ENCODE measurements at places on chromosomes 16 and 17.

- DNase-seq: no peak
Measured at GRCh38 chr17:7004398-7005253, 7.8 kb upstream of the RNASEK start.

DNA sequence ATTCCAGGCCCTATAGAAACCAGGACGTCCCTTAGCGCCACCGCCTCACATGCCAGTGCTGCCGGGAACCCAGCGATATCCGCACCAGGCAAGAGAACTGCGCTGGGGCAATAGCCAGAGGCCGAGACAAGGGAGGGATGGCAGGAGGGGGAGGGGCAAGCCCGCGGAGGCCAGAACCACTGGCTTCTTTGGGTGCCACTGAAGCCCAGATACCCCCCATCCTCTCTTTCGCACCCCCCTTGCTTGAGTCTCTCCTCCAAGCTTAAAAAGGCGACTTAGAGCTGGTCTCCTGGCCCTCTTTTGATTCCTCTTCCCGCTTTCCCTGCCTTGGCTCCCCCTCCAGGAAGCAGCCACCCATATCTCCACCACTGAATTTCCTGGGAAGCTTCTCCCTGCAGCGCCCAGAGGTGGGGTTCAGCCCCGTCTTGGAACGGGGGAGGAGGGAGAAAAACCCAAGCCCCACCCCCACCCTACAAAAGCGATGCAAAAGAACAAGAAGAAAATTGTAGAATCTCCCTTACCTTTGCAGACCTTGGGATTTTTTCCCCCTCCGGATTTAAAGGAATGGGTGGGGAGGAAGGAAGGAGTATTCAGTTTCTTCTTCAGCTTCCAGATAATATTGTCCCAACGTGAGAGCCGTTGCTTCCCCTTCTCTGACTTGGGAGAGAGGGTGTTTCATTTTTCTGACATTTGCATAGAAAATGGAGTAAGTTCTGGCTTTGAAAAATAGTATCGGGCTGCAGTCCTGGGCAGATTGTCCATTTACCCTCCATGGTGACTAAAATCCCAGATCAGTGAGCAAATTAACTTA is 622 bp downstream of the HOXB6 start:
- no peak for DNase-seq

- no peak for DNase-seq
Measured at GRCh38 chr16:72517154-72517553, 345.2 kb upstream of the PMFBP1 start.

DNA sequence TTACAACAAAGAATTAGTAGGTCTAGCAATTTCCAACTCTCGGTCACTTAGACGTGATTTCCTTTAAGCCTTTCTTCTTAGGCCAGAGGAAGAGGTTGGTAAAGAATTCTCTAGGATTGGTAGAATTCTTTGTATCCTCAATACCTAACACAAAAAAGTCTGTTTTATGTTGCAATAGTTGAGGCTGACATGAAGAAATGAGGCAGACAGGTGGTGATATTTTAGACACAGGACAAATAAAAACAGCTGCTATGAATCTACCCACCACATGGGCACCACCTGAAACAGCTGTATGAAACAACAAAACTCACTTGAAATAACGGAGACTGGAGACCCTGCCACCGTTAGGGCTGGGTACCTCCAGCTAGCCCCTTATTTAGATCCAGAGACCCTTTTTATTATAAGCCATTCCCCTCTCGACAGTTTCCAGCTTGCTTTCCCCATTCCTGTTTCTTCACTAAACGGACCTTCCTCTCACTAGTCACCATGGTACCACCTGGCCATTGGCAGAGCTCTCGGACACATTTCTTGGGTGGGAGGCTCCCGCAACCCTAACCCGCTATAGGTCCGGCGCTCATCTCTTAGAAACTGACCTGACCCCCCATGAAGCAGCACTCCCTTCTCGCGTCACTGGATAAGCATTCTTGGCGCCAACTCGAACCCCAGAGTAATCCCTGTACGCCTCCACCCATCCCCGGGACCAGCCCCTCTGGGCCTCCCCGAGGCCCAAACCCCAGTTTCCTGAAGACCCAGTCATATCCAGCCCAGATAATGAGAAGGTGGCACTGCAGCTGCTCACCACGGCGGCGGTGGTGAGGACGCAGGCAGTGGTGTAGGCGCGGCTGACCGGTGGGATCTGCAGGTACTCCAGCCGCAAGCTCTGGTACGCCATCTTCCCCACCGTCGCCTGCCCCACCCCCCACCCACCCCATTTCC is at the start of gene DERL2:
TSS of gene DERL2 (minus strand) at position 909 of the 936 bp plus-strand sequence. CDS start at position 892, 17 bp downstream.
- DNase-seq: no peak

- DNase-seq: no peak
Measured at GRCh38 chr16:84594725-84595038, 23.2 kb downstream of the COTL1 start.

DNA sequence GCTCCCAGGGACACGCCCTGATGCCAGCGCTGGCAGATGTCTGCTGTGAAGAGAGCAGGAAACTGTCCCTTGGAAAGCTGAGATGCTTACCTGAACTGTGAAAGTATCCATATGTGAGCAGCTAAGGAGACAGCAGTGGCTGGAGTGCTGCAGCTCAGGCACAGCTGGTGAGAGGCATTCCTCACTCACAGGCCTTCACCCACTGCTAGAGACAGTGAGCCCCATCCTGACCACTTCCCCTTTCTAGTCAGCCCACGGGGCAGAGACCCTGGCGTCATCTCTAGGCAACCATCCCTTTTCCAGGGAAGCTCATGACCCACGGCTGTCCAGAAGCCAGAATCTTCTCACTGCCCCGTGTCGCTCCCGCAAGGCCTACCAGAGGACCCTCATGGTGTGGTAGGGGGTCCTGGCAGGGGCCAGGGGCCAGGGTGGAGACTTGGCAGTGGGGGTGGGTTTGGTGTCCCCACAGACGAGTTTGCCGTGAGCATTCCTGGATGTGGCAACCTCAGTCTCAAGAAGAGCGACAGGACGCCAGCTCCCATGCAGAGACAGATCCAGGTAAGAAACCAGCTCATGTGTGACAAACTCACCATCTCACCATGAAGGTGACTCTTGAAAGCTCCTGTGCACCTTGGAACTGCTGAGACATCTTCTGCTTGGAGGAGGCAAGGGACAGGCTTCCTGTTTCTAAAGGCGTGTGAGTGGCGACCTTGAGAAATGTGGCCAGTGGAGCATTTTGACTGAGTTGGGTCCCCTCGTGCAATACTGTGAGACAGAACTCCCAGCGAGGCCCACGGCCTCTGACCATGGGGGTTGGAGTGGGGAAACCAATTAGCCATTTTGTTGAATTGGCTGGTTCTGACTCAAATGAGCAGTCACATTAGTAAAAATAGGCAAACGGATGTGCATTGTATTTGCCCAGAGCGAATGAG is at the start of gene SCIMP:
TSS of gene SCIMP (minus strand) at position 216 of the 932 bp plus-strand sequence. CDS start at position 111, 105 bp downstream.
- no peak for DNase-seq

- DNase-seq: no peak
Measured at GRCh38 chr17:45096926-45097325, 35.4 kb downstream of the PLCD3 start.

- no peak for DNase-seq
Measured at GRCh38 chr16:65280845-65281512, 159.1 kb upstream of the CDH11 start.

DNA sequence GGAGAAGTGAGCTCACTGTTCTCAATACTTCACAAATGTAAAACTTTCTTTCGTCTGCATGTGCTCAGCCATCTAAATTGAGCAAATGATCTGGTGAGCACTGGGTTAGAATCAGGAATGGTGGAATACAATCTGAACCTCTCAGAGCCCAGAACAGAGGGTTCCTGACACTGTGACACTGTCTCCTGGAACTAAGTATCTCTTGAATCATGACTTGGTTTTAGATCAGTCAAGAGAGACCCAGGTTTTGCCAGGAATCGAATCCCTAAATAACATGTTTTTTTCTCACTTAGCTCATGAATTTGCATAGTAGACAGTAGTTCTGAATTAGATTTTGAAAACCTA is 49.3 kb downstream of the SF3B3 start:
- no peak for DNase-seq

- no peak for DNase-seq
Measured at GRCh38 chr17:65197201-65197600, 60.0 kb downstream of the RGS9 start.

DNA sequence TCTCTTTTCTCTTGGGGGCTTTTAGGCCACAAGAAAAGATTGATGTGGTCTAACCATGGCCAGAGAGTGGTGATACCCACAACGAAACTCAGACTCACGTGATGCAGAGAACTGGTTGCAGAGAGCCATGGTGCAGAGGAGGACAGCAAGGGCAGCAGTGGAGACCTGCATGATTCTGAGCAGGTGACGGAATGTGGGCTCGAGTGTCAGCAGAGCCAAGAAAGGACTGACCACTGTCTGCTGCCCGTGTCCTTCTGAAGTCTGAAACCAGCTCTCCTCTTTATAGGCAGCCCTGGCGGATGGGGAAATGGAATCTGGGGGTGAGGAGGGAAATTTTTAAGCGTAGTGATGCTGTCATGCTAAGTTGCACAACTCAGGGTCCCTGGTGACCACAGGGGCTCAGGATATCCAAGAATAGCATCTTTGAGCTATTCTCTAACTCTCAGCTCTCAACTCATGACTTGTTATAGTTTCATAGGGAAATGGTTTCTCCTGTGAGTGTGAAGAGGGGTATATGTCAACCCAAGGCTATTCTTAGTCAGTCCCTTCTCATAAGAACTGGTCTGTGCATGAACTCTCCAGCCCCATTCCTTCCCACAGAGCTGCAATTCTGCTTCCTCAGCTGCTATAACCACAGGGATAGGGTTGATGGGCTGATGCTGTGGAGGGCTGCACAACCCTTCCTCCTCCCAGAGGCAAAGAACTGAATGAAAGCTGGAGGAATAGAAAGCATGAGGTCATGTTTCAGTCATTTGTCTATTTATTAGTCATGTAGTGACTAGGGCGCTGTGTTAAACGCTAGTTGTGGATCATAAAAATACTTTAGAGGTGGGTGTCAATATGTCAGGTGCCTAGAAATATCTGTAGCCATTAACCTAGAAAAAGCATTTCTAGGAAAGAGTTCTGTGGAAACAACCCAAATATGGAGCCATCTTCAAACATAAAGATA is at the start of gene CCL3:
TSS of gene CCL3 (minus strand) at position 256 of the 949 bp plus-strand sequence. CDS start at position 171, 85 bp downstream.
- DNase-seq: no peak

DNA sequence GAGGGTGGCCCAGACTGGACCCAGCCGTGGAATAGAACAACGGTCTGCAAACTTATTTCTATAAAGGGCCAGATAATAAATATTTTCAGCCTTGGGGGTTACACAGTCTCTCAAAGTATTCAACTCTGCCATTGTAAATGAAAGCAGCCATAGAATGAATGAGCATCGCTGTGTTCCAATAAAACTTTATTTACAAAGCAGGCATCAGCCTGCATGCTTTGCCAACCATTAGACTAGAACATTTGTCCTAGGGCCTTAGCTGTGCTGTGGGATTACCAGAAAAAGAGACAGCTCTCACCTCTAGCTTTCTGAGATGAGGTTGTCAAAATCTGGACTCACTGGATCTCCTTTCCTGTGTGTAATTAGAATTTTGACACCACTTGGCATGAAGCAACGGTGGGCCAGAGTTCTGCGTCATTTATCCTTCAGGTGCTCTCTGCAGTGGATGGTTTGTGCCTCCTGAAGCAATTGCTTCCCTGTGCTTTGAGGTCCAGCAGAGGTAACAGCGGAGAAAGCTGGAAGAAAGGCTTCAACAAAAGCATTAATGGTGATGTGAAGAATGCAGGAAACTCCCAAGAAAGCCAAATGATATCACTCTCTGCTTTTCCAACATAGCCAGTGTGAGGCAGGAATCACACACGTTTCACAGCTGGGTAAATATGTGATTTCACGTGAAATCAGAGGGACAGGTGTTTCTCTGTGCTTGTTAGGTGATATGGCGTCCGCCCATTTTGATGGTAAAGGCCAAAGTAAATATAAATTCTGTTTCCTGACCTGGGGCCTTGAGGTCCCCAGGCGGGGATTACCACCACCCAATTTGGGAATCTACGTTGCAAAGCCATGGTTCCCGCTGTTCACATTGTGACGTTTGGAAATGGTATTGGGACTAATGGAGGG is 148.4 kb downstream of the PITPNC1 start:
- no peak for DNase-seq

GRCh38 chr17:8341456-8341855 is 1.8 kb downstream of the ODF4 start:
- no peak for DNase-seq

DNA sequence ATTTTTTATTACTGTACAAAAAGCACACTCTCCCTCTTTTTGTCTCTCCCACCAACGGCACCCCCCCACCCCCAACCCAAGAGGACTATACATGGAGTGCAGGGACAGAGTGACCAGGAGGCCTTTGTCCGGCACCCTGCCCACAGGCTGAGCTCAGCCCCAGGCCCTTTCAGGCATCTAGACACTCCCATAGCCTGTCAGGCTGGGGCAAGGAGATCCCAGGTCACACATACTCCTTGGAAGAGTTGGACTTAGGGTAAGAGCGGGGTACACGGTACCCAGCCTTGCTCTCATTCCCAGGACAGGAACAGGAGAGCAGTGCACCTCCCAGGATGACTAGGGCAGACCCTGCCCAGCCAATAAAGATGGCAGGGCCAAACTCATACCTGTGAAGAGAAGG is 2.1 kb downstream of the CLDN7 start:
- DNase-seq: no peak

GRCh38 chr16:66647866-66648265 is 43.4 kb downstream of the CMTM3 start:
- DNase-seq: no peak

DNA sequence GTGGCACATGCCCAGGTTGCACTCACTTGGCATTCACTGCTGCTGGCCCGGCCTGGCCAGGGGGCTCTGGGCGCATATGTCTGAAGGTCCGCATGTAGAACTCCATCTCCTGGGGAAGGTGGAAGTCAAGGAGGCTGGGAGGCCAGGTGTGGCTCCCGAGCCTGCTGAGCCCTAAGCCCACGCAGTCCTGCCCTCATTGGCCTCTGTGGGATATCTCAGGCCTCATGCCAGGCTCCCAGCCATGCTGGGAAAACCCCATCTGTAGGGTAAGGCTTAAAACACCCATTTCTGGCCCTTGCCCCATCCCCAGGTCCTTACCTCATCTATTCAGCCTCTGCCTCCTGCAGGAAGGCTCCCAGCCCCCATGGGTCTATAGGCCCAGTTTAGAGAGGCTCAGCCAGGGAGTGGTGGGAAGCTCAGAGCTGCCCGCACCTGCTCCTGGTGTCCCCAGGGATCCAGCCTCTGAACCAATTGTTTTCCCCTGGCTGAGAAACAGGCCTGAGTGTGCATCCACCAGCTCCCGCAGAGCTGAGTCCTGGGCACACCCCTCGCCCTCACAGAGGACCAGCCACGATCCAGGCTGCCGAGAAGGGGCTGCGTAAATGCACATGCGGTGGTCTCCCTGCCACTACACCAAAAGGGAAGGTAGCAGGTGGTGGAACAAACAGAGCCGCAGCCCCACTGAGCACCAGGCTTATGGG is 2.3 kb upstream of the TPPP3 start:
- no peak for DNase-seq

- no peak for DNase-seq
Measured at GRCh38 chr16:68183046-68183445, 52.9 kb downstream of the ESRP2 start.

All from activated T-helper 1 cell treated with anti-CD3 and anti-CD28 coated beads, Interleukin-2, amount 50 U/mL, for 16 hours (primary cell).